ENCODE measurements at places on chromosomes 3 and 15.

DNA sequence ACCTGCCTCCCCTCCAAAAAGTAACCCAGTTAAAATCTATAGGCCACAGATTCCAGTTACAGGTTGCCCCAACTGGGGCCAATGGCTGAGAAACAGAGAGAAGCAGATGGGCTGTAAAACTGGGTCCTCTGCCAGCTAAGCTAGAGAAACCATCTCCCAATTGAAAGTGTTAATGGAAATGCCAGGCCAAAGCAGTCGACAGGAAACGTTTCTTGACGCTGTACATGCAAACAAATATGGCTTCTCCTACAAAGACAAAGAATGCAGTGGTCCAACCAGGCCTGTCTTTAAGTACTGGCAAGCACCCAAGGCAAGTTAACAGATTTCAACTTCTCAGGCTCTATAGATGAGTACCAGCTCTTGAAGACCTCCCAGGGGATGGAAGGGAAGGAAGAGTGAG is 71.3 kb downstream of the MAGI1 start:
- no peak for DNase-seq

DNA sequence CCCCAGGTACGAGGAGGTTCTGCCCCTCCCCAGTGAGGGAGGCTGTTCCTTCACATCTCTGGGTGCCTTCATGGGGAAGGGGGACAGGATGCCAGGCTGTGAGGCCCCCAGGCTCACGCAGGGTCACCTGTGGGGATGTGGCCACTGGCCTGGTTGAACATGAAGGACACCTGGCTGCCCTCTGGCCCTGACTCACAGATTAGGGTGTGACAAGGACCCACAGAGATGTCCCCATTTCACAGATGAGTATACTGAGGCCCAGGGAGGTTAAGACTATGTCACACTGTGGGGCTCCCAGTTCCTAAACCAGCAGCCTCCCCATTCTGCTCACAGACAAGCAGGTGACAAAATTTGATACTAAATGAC is 42.4 kb downstream of the PCSK6 start:
- no peak for DNase-seq

DNA sequence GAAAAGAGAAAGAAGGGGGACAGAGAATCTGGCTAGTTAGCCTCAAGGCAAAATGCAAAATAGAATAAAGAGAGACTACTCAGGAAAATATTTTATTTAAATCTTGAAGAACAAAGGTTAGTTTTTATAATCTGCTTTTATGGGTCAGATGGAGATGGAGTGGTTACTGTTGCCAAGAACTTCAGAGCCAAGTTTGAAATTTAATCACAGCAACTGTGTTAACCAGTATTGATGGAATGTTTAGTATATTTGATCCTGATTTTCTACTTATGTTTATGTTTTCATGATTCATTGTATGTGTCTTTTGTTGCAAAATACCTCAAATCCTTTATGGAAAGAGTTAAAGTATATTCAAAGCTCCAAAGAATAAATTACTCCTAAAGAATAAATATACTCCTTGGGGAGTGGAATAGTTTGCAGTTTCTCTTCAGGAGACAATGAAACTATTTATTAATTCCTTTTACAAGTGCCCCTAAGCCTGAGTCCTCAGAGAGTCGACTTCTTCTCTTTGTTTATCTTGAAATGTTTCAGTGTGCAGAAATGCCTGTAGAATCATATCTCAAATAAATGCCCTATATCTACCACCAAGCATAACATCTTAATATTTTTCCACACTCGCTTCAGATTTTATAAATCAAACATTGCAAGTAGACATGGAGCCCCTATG is 60.9 kb upstream of the THSD4 start:
- no peak for DNase-seq

DNA sequence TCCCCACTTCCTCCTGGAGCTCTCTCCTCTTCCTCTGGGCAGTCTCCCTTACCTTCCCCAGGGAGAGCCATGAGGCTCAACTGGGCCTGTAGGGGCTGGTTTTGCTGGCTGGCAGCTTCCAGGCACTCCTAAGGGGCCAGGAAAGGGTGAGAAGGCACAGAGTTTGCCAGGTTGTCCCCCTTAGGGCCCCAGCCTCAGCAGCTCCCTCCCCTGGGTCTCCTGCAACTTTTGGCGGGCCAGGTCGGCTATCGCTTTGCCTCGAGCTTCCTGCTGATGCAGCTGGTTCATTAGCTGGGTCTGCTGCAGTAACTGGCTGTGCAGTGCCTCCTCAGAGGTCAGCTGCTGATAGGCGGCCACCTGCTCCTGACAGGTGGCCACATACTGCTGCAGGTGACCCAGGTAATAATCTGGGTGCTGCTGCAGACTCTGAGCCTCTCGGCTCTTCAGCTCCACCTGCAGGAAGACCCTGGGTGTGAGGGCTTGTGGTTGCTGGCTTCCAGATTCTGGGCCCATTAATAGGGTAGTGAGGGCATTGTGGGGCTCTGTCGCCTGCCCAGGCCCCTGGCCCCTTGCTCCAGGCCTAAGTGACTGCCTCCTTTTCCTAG is 29.7 kb upstream of the OR4F6 start:
- no peak for DNase-seq

DNA sequence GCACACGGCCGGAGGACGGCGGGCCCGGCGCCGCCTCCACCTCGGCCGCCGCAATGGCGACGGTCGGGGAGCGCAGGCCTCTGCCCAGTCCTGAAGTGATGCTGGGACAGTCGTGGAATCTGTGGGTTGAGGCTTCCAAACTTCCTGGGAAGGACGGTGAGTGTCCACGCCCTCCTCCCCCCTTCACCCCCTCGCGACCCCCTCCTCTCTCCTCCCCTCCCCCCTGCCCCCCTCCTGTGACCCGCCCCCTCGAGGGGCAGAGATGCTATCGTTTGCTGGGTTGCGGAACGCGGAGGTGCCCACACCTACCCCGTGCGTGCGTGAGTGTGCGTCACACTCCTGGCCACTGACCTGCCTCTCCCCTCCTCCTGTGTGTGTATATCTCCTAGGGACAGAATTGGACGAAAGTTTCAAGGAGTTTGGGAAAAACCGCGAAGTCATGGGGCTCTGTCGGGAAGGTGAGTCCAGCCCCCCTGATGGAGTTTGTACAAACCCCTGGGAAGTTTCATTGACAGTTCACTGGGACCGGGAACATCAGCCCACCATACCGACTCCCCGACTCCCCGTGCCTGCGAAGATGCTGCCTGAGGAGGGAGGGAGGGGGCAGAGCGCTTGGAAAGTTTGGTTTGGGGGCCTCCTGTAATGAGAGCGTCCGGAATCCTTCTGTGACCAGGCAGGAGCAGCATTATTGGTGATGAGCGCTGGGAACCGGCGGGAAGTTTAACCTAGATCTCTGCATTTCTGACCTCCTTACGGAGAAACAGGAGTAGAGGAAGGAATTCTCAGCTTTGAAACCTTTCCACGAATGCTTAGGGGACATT is 795 bp upstream of the SCAANT1 start:
- peak; percentile 5 for DNase-seq

- no peak for DNase-seq
Measured at GRCh38 chr3:116716490-116716889, 6.9 kb downstream of the TUSC7 start.

All from SK-N-DZ (cell line).